Activated CD4-positive, alpha-beta memory T cell treated with anti-CD3 and anti-CD28 coated beads, Interleukin-2, amount 10 ng/mL, durations not matched to agents 7 days and 5 days (primary cell): ENCODE measurements at places on chromosomes 13 and 19. TPM values are rescaled to one million over a fixed set of nuclear protein-coding genes. Genes with fewer than 3 reads are reported as not detected.

SULT2B1 gene
- not detected for total RNA-seq

TEX29 gene
- total RNA-seq: 0.73 TPM

ZNF836 gene
- 18.0 TPM for total RNA-seq

FUT1 gene
- total RNA-seq: 0.45 TPM

DNA sequence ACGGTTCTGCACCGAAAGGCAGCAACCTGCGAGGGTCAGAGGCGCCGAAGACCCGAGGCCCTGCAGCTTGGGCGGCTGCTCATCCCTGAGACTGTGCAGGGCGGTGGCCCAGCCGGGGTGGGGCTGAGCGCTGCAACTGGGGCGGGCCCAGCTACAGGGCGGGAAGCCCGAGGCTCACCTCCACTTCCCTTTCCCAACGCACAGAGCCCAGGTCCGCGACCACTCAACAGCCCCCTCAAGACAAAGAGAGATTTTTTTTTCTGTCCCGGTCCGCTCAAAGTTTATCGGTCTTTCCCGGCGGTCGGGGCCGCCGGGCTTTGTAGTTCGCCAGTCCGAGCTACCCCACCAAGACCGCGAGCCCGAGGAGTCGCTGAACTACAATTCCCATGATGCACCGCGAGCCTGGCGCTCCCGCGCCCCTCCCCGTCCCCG is 573 bp downstream of the KATNAL1 start:
- peak overlapping the region; percentile 78 for H3K27ac ChIP-seq
- peaks cover 7% of the 10 kb centered on the region for H3K36me3 ChIP-seq
- peak overlapping the region; percentile 77 for H3K4me3 ChIP-seq
- no peaks in the 10 kb centered on the region for H3K27me3 ChIP-seq
- DNase-seq: peak; percentile 92
